ENCODE measurements at places on chromosomes 12 and 14. TPM values are rescaled to one million over a fixed set of nuclear protein-coding genes. Genes with fewer than 3 reads are reported as not detected.

The TSHR gene
- total RNA-seq = 0.17 TPM

- DNase-seq = no peak
These were observed 687 bp downstream of the IFFO1 start for GRCh38 chr12:6555018-6555691.

GRCh38 chr12:112188130-112188830 is 62.9 kb downstream of the TRAFD1 start:
- DNase-seq = no peak

DNA sequence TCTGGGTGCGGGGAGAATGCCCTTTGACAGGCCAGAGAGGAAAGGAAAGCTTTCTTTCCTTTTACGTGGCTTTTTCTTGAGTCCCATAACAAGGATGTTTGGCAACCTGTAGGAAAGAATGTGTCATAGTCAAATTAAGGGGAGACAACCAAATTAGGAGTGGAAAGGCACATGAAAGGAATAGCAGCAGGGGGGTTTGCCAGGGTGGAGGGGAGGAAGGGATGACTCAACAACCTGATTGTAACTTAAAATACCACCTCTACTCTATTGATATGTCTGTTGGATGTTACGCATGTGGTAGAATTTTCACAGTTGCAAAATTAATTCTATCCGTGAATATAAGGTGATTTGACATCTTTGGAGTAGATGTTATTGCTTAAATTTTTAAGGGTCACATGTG is 28.5 kb upstream of the MYBPC1 start:
- DNase-seq = no peak

DNA sequence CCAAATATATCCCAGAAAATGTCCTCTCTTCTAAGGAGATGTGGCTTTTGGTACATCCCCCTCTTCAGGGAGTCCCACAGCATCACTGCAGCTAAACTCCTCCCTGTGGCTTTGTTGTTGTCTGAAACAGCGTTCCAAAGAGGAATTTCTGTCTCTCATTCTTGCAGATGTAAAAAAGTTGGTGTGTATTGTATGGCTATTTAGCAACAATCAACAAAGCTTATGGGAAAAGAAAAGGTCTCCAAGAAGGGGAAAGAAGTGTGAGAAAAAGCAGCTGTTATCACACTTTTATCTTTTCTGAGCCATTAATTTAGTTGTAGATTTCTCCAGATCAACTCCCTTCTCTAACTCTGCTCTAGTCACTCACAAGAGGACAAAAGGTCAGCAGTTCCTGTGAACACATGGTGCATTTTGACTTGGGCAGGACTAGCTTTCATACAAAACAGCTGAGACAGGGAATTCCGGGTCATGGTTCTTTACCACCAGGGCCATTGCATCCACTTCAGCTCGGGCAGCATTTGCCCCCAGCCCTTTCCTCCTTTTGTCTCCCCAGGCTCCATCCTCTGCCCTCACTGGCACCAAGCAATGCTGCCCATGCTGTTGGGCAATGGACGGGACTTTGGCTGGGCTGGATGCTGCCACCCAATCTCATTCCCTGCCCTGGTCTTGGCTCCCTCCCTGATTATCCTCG is 184.7 kb downstream of the TMX1 start:
- no peak for DNase-seq

GRCh38 chr12:96047229-96048211 is 12.1 kb upstream of the LTA4H start:
- no peak for DNase-seq

The GDF11 gene
- 6.4 TPM for total RNA-seq

DNA sequence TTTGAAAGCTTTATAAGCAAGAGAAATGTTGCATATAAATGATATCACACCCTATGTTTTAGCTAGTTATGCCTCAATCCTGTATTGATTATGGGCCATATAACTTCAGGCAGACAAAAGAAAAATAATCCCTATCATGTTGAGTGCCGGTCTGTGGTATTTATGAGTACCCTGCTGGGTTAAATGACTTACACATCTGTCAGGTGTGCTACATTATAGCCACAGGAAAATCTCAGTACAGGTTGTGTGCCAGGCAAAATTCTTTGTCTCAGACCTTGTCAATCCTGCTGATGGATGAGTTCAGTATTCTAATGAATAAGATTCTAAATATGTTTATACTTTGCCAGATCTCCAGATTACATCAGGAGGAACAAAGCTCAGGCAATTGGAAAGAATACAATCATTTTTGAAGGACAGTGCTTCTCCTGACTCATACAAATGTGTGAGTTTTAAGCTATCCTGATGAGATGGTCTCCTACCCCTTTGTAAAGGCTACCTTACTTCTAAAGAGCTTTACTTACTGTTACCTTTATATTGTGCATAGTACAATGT is 109.8 kb upstream of the FOXG1 start:
- no peak for DNase-seq

GRCh38 chr12:94867066-94867855 is 136.2 kb downstream of the NDUFA12 start:
- DNase-seq = no peak

GRCh38 chr12:124323771-124324530 is 29.1 kb downstream of the RFLNA start:
- no peak for DNase-seq

The DIO3 gene
- not detected for total RNA-seq

- no peak for DNase-seq
These were observed 10.7 kb downstream of the GLT1D1 start for GRCh38 chr12:128863957-128864356.

- DNase-seq = no peak
These were observed 36.4 kb downstream of the SAMD4A start for GRCh38 chr14:54603362-54603761.

The RGS6 gene
- not detected for total RNA-seq

- DNase-seq = no peak
These were observed 2.9 kb upstream of the DHRS2 start for GRCh38 chr14:23633160-23633701.

The TSPAN11 gene
- total RNA-seq = not detected

GRCh38 chr14:68556253-68556652 is 236.6 kb downstream of the ZFP36L1 start:
- no peak for DNase-seq

The FAM234B gene
- total RNA-seq = 6.3 TPM

DNA sequence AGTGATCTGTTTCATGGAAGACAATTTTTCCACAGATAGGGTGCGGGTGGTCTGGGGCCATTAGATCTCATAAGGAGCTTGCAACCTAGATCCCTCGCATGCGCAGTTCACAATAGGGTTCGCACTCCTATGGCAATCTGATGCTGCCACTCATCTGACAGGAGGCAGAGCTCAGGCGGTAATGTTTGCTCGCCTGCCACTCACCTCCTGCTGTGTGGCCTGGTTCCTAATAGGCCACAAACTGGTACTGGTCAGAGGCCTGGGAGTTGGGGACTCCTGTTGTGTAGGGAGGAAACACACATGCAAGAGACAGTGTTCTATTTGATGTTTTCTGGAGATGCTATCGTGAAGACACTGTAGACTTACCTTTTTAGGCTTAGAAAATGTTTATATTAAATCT is 77.0 kb upstream of the FGD4 start:
- no peak for DNase-seq

The CLEC4A gene
- total RNA-seq = 1.3 TPM

DNA sequence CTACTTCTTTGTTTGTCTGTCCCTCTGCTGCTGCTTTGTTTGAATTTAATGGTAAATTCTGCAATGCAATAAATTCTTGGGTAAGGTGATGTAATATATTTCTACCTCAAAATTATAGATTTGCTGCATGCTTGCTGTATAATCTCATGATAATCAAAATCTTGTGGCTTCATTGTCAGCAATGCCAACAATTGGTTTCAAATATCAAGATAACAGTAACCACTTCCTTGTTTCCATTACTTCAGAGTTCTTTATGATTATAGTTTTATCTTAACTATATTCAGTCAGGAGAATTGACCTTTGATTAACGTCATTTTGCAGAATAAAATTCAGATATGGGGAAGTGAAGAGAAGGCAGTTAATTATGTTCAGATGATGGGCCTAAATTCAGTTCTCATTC is 30.2 kb upstream of the RNU6-8 start:
- no peak for DNase-seq

The ARHGEF40 gene
- 1.4 TPM for total RNA-seq

DNA sequence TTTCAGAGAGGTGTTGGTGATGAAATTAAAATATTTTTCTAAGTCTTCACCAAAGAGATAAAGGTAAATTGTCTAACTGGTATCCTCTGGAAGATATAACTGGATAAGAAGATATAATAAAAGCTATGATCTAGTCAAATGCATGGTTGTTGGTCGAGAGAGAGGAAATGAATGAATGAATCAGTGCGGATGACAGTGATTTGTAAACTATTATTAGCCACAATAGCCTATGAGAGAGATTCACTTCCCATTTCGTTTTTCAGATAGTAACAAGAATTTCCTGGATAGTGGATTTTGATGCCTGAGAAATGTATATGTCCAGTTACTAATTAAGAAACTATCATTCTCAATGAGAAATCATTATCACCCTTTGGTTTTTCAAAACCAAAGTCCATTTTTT is 63.1 kb downstream of the HEATR5A start:
- DNase-seq = no peak

DNA sequence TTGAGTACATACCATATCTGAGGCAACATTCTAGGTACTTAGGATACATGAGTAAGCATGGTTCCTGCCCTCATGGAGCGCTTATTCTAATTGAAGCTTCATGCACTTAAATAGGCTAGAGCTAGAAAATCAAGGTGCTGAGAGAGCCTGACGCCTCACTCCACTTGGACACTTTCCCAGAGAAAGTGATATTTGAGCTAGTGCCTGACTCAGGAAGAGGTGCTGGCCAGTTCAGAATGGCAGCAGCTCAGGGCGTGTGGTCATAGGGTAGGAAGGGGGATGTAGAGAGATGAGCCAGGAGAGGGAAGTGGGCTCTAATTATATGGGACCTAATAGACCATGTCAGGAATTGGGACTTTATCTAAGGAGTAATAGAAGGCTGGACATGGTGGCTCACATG is 33.3 kb downstream of the TULP3 start:
- no peak for DNase-seq

DNA sequence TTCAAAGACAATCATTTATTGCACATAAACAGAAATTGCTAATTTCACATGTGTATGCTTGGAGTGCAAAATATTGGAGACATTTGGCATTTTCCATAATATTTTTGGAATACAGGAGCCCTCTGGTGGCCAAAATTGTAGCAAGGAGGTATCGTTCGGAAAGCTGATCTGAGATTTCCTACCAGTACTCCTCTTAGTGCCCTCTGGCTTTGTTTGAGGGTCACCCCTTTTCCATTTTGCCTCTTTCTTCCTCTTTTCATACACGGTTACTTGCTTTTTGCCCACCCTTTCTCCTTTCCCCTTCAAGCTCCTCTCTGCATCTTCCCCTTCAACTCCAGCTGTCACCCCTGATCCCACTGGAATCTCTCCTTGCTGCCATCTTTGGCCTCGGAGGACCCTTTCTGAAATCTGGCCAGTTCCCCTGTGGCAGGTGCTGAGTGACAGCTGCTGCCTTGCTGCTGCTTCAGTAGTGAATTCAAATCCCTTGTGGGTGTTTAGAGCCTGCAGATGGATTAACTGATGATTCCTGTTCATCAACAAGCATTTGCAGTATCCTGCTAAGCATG is 164.6 kb upstream of the PARP11 start:
- DNase-seq = no peak

The GTF2H3 gene
- total RNA-seq = 33.8 TPM

DNA sequence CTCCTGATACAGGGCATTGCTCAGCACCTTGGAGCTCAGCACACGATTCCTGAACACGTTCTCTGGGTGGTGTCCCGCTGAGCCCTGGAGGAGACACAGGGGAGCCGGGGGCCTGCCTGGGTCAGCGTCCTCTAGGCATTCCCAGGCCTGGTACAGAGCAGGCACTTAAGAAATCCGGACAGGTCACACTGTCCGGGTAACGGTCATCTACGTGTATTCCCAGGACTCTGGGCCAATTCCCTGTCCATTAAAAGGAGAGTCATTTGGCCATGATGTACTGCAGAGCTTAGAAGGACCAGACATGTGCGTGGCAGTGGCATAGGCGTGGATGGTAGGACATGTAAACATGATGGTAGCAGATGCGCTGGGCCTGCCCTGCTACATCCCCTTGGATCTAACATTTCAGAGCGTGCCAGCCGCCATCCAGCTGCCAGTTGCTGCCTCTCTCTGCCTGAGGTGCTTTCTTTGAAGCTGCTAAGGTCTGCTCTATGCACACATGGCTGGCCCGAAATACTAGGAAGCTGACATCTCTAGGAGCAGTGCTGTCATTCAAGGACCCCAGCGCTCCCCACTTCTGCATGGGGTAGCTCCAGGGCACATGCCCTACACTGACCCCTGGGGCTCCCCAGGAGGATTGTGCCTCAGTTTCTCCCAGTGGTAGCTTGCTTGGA is 273.1 kb upstream of the RTL1 start:
- no peak for DNase-seq

DNA sequence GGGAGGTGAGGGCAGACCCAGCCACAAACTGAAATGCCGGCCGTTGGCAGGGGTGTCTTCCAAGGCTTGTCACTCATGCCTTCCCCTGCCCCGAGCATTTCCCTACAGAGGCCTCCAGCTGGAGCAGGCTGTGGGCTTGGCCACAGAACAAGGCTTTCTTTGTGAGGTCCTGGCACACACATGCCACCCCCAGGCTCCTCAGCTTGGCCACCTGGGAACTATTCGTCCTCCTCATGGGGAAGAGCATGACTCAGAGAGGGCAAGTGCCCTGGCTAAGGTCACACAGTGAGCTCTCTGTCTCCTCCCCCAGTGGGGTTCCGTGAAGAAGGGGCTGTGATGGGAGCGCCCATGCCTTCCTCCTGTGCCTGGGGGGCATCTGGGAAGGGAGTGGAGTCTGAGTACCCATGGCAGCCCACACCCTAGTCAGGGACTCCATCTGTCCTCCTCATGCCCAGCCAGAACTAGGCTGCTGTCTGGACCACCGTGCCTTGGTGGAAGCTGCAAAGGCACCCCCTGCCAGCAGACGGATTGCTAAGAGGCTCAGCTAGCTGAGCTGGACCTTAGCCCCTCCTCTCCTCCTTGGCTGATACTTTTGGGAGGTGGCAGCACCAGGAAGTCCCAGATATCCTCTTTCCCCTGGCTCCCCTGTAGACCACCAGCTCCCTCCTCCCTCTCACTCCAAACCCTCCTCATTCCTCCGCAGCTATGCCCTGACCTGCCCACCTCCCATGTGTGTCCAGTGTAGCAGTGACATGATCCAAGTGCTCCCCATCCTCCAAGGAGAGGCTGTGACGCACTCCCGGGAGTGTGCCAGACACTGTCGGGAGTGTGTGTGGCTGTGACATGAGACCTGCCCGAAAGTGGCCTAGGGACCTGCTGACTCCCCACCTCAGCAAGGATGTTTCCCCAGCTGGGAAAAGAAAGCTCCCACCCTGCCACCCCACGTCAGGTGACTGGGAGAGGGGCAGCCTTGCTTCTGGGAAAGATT is 21.4 kb downstream of the ABCB9 start:
- no peak for DNase-seq

DNA sequence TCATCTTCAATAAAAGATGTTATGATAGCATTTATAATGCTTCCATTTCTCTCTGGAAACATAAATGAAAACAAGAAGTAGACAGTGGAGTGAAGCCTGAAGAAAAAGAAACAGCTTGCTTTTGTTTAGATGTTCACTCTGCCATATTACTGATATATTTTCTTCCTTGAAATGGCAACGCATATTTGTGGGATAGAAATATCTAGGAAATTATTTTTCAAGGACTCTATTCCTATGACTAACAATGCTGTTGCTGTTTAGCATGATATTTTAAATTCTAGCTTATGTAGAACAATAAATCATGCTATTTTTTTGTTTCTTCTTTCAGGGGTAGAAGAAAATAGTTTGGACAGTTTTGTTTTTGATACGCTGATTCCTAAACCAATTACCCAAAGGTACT is 359.0 kb downstream of the NAV3 start:
- DNase-seq = no peak

GRCh38 chr12:128250096-128250495 is 16.9 kb upstream of the TMEM132C start:
- no peak for DNase-seq

Data from activated B cell treated with CpG ODN at 0.5 μM for 24 hours (primary cell).